ENCODE measurements at places on chromosomes 16 and 17. TPM values are rescaled to one million over a fixed set of nuclear protein-coding genes. Genes with fewer than 3 reads are reported as not detected.

ZCCHC14 gene
- total RNA-seq, result 2.9 TPM

ADAD2 gene
- not detected for total RNA-seq

PER1 gene
- 21.9 TPM for total RNA-seq

LPCAT2 gene
- total RNA-seq, result 11.8 TPM

CXCL16 gene
- 12.7 TPM for total RNA-seq

CISD3 gene
- 2.9 TPM for total RNA-seq

DNA sequence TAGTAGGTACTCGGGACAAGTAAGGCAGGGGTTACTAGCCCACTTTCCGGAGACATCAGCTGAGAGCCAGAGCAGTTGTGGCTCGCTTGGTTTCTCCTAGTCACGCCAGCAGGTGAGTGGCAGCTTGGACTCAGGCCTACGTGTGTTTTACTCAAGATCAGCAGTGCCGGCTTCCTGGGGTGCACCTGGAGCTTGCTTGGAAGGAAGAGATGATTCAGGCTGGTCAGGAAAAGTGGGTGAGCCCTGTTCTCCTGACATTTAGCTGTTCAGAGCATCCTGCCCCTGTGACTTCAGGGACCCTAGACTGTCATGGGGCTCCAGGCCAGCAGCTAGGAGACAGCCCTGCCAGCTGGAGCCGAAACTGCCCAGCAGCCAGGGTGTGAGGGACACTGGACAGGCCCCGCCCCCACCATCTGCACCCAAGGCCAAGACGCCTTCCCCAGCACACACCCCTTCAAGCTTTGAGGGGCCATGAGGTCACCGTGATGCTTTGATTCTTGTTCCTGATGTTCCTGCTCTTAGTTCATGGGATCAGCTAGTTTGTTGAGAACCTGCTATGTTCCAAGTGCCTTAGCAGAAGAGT lies 238.0 kb upstream of the CIBAR2 start:
- peak; percentile 69 for DNase-seq

- no peak for DNase-seq
Observed at GRCh38 chr16:56353054-56353921, 72.1 kb downstream of the AMFR start.

DNA sequence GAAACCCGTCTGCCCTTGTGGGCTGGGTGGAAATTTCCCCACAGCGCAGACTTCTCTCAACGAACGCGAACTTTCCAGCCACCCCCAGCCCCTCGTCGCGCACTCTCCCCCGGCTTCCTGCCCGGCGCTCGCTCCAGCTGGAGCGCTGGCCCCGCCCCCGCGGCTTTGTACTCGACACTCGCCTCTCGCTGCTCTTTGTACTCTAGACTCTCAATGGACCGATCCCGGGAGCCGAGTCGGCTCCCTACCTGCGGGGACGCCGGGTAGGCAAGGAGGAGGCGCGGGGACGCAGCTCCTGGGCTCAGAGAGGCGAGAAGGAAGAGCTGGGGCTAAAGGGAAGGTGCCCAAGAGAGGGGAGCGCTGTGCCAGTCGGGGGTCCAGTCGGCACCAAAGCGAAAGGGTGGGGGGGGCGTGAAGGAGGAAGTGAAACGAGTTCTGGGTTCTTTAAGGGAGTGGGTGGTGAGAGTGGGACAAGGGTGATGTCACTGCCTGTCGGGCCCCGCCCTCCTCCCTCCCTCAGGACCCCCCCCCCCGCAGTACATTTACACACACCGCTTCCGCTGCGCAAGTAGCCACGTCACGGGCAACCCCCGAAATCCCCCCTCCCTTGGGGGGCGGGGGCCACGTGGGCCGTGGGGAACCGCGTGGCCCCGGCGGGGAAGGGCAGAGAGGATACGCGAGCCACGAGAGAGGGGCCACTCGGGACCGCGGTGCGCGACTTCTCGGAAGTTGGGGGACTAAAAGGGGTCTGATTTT lies 9.7 kb downstream of the KDM6B start:
- peak; percentile 76 for DNase-seq

DNA sequence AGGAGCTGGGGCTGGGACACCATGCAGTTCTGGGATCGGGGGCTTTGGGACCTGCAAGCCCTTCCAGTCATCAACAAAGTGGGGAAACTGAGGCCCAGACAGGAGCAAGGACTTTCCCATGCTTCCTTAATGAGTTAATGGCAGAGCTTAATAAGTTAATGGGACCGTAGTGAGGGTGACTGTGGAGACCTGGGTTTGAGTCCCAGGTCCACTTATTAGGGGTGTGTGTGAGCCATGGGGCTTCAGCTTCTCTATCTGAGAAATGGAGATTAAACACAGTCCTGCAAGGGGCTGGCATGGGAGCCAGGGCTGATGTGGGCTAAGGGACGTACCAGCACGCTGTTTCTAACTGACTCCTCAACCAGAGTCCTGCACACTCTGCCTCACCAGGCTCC lies 41.7 kb upstream of the NKD1 start:
- DNase-seq, result no peak
